ENCODE measurements at places on chromosomes 6 and 20. TPM values are rescaled to one million over a fixed set of nuclear protein-coding genes. Genes with fewer than 3 reads are reported as not detected.
A peak's percentile ranks its signal among the peaks of the same experiment; 100 is the strongest.

- DNase-seq: no peak
These were observed 6.1 kb downstream of the C20orf173 start for GRCh38 chr20:35523298-35523888.

DNA sequence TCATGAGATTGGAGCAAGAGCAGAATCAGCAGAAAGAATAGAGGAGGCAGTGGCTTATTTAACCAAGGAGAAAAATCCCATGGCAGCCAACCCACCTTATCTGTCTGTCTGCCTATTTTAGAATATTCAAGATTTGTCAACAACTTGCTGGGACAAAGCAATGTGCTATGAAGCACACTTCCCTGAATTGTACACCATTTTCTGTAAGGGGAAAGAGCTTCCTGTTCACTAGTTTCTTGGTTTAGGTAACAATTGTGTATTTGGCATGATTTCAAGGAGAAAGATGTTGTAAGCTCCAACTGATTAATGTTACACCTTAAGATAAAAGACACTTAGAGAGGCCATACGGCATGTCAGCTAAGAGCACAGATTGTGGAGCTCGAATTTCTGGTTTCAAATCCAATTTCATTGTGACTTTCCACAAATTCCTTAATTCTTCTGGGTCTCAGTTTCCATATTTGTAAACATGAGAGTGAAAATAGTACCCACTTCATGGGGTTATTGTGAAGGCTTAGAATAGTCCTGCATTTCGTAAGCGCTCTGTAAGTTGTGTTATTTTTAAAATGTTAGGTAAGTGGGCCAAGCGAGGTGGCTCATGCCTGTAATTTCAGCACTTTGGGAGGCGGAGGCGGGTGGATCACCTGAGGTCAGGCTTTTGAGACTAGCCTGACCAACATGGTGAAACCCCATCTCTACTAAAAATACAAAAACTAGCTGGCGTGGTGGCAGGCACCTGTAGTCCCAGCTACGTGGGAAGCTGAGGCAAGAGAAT is 4.8 kb upstream of the MUC22 start:
- DNase-seq: no peak

DNA sequence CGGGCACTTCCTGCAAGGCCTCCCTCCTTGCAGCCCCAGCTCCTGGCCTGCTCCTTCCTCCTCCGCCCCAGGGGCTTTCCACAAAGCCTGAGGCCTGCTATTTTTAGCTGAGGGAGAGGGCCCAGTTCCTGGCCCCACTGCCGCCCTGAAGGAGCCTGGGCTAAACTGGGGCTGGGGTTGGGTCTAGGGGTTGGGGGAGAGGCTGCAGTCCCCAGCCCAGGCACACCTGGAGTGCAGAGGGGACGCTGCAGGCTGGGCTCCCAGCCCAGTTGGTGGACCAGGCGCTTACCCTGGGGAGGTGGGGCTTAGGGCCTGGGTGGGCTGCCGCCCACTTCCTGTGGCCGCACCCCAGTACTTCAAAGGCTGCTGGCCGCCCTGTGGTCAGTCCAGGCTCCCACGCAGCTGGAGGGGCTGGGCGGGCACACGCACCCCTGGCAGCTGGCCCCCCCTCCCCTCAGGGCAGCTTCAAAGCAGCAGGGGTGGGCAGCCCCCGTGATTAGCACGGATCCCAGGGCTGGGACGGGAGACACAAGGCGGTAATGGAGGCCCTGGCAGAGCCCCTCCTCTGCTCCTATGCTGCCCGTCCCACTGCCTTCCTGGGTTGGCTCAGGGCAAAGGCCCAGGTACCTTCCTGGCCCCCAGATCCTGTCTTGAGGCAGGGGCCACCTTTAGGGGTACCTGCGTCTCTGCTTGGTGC is 7.1 kb upstream of the ABHD16B start:
- DNase-seq: no peak

- no peak for DNase-seq
These were observed 1239.3 kb downstream of the EPHA7 start for GRCh38 chr6:92180090-92180489.

DNA sequence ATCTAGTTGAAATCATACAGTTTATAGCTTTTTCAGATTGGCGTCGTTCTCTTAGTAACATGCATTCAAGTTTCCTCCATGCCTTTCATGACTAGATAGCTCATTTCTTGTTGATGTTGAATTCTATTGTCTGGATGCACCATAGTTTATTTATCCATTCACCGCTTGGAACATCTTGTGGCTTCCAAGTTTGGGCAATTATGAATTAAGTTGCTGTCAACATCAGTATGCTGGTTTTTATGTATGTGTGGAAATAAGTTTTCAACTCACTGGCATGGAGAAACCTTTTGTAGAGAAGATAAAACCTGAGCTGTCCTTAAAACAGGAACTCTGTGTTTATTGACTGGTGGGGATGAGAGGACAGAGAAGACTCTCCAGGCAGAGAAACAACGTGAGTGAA is 248.0 kb downstream of the CDC5L start:
- DNase-seq: no peak

GRCh38 chr6:17086469-17086868 is 15.4 kb upstream of the STMND1 start:
- DNase-seq: peak; percentile 75

Gene GJA1
- 1.1 TPM for total RNA-seq

Gene VGLL2
- not detected for total RNA-seq
